ENCODE measurements at places on chromosomes 5 and 9.

GRCh38 chr9:104482921-104483570, 21.0 kb upstream of the OR13F1 start:
- DNase-seq: no peak

GRCh38 chr5:103490030-103490739, 72.4 kb downstream of the NUDT12 start:
- DNase-seq: no peak

DNA sequence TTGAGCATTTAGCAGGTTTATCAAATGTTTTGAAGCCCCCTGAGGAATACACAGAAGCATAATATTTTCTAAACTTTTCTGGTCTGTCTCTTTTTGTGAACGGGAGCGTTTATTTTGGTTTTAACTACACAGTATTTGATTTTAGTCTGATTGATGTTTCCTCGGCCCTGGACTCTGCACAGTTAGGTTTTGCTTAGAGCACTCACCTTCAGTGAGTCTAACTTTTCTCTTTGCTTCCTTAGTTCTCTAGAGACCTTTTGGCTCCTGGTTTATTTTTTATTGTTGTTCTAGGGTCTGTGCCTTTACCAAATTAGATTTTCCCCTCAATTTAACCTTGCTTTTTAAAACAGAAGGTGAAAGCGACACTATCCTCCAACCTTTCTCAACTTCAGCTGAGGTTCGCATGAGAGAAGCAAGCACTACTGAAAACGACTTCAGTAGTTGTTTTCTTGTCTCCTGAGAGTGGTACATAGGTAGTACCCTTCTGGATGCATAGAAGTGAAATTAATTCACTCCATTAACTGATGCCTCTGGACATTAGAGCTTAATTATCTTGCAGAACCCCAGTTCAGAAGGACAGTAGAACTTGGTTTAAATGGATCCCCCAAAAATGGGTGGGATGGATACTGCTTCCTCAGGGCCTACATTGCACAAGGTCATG, 166.7 kb upstream of the ELL2 start:
- DNase-seq: no peak

- no peak for DNase-seq
Measured at GRCh38 chr5:147558826-147559225, 49.0 kb upstream of the DPYSL3 start.

DNA sequence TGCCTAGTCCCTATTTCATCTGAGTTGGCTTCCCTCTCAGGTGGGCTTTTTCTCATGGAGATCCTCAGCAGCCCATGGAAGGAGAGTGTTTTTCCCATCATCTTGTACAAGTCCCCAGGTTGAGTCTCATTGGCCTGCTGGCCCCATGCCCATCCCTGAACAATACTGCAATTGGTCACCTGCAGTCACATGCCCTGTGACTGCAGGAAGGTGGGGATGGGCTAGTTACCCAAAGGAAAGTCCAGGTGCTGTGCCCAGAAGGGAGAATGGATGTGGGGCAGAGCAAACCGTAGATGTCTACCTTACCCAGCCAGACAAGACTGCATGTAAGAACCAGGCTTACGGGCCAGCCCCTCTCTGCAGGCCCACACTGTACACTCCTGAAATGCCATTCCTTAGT, 54.0 kb upstream of the SAP30L start:
- no peak for DNase-seq

Data from cardiac septum (tissue), 1 donor.